Non-pigmented ciliary epithelial cell (primary cell): ENCODE measurements at places on chromosomes 12 and 14.

DNA sequence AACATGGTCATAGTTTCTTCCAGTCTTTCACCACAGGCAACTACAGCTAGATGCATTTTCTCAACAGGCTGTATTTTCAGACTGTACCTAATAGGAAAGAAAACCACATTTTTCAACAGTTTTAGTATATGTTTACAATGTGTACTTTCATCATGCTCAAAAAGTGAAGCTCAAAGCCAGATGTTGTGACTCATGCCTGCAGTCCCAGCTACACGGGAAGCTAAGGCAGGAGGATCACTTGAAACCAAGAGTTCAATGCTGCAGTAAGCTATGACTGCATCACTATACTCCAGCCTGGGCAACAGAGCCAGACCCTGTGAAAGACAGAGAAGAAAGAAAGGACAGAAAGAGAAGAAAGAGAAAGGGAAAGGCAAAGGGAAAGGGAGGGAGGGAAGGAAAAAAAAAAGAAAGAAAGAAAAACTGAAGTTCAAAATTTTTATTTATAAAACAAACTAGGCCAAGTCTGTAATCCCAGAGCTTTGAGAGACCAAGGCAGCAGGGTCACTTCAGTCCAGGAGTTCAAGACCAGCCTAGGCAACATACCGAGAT, 25.5 kb downstream of the GXYLT1 start:
- peak; percentile 73 for DNase-seq

- DNase-seq: peak; percentile 72
These were observed 102.4 kb downstream of the ESR2 start for GRCh38 chr14:64191756-64192155.

DNA sequence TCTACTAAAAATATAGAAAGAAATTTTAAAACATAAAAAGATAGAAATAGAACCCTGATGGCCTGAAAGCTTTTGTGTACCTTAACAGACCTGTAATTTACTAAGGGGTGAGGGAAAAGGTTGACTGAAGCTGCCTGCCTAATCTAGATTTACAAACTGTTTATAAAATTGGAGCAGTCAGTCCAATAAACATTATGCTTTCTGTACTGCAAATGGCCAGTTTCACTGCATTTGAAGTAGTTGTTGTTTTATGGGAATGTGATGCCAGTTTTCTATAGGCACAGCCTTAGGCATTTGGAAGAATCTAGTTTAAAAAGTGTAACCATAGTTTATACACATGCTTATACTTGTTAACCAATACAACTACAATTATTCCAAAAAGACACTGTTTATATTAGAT, 19.1 kb downstream of the SIX1 start:
- DNase-seq: no peak

DNA sequence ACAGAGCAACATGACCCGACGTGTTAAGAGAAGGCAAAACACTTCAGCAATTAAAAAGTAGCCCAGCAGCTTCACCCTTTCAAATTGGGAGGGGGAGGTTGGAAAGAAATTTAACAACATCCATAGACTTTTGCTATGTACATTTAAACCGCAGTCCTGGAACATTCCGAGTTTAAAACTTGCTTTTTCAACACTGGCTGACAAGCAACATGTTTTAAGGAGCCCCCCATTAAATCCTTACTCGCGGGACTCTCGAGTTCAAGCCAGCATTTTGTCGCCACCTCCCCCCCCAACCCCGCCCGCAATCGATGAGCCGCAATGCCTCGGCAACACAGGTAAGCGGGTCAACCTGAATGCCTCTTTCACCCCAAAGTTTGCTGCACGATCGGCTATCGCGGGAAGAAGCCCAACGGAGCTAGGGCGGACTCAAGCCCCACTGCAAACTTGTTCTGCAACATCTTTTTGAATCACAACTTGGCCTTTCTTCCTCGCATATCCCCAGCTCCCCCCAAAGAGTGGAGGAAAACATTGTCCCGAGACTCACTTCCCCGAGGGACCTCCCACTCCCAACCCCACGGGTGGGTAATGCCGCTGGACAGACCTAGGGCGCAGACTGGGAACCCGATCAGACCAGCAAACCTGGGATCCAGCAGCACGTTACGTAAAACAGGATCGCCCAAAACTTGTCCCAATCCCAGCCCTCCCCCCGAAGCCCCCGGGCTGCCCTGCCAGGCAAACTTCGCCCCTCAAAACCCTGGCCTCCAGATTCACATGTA, 777 bp downstream of the ZFP36L1 start:
- no peak for DNase-seq

DNA sequence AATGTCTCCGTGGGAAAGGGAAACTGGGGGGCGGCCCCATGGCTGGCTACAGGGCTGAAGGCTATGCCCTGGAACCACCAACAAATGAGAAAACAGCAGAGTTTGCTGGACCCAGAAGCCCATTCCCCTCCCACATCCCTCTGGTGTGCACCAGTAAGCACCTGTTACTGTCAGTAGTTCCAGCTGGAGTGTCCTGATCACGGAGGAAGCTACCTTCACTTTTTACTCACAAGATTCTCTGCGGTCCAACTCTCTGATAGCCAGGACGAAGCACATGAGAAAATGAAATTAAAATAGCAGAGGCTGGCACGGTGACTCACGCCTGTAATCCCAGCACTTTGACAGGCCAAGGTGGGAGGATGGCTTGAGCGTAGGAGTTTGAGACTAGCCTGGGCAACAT, 22.7 kb upstream of the MEG3 start:
- no peak for DNase-seq

DNA sequence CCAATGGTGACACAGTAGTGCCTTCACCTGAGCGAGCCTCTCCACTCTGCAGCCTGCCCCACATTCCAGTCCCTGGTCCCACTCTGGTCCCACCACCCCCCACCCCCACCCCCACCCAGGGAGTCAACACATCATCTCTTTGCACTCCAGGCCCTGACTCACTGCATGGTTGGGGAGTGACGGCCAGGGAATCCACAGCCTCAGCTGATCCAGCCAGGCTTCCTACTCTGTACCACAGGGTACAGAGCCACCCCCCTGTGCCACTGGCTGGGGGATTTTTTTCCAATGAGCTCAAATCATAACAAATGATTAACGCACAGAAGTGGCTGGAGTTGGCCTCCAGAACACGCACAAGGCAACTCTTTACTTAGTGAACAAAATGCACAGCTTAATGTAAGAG, 233.7 kb downstream of the NTF3 start:
- DNase-seq: peak; percentile 15

DNA sequence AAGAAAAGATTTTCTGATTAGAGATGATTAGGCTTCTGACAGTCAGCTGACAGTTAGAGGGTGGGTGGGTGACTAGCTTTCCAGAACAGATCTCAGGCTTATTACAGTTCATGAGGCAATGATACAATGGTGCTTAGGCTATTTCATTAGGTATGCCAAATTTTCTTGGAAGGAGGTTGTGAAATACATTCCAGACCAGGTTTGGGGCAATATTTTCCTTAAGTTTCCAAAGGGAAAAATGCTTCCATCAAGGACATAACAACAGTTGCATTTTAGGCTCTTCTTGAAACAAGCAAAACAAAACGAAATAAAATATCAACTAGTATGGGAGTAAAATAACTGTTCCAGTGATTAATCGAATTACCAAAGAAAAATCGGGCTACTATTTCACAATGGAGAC, 59.3 kb upstream of the CNTN1 start:
- DNase-seq: no peak
